ENCODE measurements at places on chromosomes 6 and 20.

GRCh38 chr20:24991897-24992486 is 559 bp downstream of the APMAP start:
- DNase-seq = no peak

DNA sequence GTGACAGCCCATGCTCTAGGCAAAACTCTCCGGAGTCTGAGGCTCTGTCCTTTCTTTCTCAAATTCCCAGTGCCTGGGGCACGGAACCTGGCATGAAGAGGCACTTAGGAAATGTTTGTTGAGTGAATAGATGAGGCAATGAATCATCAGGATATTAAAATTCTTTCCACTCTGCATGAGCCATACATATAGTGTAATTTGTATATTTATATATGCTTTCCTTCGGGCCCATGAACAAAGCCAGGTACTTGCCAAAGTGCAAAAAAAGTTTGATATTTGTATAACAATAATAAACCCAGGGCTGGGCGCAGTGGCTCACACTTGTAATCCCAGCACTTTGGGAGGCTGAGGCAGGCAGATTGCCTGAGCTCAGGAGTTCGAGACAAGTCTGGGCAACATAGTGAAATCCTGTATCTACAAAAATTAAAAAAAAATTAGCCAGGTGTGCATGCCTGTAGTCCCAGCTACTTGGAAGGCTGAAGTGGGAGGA is 212.3 kb upstream of the ZNF217 start:
- DNase-seq = no peak

GRCh38 chr20:32570401-32571190 is 14.5 kb downstream of the NOL4L start:
- no peak for DNase-seq

- DNase-seq = peak; percentile 33
These were observed 30.4 kb downstream of the TGM2 start for GRCh38 chr20:38134427-38135270.

GRCh38 chr6:30766461-30767157 is 22.3 kb upstream of the IER3 start:
- no peak for DNase-seq

- no peak for DNase-seq
These were observed 62.6 kb downstream of the DACT2 start for GRCh38 chr6:168256940-168257339.

GRCh38 chr6:125188594-125189203 is 35.1 kb downstream of the TPD52L1 start:
- DNase-seq = no peak

- no peak for DNase-seq
These were observed 11.0 kb upstream of the SLC35B3 start for GRCh38 chr6:8446391-8446790.

DNA sequence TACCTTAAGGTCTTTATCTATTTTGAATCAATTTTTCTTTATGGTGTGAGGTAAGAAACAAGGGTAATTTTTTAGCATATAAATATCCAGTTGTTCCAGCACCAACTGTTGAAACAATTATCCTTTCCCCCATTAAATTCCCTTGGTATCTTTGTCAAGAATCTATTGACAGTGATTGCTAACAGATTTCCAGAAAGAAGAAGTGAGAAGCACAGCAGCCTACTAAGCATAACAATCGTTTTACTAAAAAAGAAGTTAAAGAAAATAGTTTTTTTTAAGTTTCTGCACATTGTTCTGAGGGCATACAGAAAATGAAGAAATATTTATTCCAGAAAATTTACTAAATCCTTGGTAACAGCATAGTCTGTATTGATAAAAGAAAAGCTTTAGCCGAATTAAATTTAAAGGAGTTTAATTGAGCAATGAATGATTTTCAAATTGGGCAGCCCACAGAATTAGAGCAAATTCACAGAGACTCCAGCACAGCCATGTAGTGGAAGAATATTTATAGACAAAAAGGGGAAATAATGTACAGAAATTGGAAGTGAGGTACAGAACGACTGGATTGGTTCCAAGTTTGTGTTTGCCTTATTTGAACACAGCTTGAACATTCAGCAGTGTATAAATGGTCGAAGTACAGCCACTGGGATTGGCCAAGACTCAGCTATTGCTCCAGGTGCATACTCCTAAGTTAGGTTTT is 97.9 kb upstream of the UST start:
- DNase-seq = no peak

DNA sequence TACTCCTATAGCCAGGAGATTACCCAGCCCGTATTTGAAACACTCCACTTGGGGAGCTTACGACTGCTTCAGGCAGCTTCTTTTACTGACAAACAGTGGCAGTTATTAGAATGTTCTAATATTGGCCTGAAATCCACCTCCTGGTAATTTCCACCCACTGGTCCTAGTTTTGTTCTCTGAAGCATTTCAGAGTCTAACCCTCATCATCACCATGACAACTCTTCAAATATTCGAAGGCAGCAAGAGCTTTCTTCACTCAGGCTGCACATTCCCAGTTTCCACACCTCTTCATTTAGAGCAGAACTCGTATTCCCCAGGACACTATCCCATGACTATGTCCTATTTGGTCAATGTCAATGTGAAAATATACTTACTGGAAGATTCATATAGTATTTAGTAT is 325.6 kb downstream of the UBE3D start:
- no peak for DNase-seq

GRCh38 chr20:24912397-24913075 is 36.5 kb upstream of the CST7 start:
- no peak for DNase-seq

GRCh38 chr6:36751833-36752186 is 54.2 kb downstream of the RAB44 start:
- DNase-seq = no peak

GRCh38 chr6:168432196-168432595 is 8.8 kb upstream of the SMOC2 start:
- DNase-seq = no peak

- DNase-seq = no peak
These were observed 383.8 kb upstream of the JAG1 start for GRCh38 chr20:11057624-11058023.

DNA sequence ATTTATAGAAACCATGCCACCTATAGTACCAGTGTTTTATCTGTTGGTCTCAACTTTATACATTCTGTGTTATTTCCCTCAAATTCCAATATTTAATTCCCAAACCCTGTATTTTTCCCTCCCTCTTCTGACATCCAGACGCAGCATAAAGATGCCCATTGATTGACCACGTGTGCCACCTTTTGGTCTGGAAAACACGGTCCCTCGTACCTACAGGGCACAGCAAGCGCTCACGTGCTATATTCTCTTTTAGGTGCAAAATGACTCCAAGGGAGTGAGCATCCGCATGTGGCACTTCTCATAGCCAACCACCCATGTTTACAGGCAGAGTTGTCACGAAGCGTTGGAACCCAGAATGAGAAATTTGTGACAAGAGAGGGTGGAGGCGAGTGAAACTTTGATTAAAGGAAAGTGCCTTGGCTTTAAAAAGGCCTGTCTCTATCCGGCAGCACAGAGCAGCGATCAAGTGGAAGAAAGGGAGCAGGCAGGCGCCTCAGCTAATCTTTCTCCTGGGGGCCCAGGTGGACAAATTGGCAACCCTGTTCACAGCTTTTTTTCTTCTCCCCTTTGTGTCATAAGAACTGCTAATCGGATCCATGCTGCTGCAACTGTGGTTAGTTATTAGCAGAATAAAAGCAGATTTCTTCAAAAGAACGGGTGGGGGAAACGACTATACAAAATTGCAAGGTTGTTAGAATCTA is 225.9 kb downstream of the TMEM242 start:
- DNase-seq = no peak

DNA sequence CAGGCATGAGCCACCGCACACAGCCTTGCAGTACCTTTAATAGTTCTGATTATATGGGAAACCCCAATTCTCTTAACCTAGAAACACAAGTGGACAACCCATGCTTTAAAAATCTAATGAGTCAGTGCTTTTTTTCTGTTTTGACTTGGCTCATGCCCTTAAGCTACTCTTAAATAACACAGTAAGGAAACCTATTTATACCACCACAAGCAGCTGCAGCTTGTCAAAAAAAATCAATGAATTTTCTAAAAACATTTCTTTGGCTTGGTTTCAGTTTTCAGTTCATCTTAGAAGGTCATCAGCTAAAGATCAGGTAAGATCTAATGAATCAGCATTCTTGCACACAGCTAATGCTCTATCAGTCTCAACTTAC is 124.1 kb upstream of the DST start:
- no peak for DNase-seq

DNA sequence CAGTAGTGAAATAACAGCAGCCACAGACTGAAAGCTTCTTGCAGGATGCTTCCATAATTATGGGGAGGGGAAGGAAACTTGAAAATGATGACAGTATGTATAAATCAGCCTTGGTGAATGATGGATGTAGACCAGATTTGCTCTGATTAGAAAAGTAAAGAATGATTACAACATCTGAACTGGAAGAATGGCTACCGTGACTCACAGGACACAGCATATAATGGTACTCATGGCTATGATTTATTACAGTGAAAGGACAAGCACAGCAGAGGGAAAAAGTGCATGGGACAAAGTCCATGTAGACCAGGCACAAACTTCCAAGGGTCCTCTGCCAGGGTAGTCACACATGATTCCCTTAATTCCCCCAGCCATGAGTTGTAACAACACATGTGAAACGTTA is 70.7 kb upstream of the POPDC3 start:
- DNase-seq = no peak

DNA sequence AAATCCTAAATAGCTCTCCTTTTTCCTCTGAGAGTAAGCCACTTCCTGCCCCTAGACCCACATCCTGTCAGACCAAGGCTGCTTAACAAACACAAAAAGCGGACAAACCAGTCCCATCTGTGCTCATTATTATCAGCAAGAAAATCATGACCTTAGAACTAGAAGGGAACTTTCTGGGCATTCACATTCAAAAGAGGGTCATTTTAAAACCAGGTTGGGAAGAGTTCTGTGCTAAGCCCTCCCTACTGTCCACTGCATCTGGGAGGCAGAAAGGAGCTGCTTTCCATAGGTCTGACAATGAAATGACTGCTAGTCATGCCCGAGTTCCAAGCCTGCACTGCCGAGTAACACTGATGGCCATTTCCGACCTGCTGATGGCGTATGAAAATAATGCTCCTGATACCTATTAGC is 15.4 kb downstream of the EZR start:
- peak; percentile 56 for DNase-seq

GRCh38 chr6:138334000-138334399 is 43.7 kb upstream of the SMIM28 start:
- no peak for DNase-seq

DNA sequence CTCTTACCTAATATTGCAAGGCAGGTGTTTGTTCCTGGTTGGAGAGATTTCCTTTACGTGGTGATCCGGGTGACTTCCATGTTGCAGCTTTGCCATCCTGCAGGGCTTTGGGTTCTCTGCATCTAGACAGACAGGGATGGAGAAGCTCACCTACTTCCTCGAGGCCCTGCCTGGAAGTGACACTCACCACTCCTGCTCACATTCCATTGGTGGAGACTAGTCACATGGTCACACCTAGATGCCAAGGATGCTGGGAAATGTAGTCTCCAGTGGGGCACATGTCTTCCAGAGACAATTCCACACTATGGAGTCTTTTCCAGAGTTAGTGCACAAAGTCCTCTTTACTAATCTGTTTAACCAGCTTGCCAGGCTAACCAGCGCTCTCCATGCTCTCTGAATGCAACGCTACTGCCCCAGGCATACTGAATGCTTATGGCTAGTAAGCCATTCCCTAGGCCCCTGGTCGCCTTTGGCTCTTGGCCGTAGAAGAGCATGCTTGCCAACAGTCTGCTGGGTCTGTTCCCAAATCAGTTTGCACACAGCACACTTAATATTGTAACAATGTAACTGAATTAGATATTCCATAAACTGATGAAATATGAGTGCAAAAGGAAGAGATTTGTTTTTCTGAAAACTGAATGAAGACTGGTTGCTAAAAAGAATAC is 6.7 kb upstream of the KCNK15 start:
- DNase-seq = peak; percentile 8

DNA sequence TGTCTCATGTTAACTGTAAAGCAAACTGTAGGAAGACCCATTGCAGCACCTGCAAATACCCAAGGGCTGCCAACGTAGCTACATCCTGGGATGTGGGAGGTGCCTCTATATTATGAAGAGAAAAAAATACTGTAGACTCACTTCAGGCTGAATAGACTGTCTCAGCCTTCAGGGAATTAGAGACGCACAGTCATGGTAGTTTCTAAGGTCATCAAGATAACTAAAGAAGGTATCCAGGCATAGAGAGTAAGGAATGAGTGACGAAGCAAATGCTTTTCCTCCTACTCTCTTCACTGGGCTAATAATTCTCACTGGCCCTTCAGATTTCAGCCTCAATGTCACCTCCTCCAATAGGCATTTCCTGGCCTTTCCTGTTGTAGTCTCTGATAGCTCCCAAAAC is 121.6 kb upstream of the ECI2 start:
- DNase-seq = no peak

- no peak for DNase-seq
These were observed 43.0 kb downstream of the MYB start for GRCh38 chr6:135224037-135224647.

DNA sequence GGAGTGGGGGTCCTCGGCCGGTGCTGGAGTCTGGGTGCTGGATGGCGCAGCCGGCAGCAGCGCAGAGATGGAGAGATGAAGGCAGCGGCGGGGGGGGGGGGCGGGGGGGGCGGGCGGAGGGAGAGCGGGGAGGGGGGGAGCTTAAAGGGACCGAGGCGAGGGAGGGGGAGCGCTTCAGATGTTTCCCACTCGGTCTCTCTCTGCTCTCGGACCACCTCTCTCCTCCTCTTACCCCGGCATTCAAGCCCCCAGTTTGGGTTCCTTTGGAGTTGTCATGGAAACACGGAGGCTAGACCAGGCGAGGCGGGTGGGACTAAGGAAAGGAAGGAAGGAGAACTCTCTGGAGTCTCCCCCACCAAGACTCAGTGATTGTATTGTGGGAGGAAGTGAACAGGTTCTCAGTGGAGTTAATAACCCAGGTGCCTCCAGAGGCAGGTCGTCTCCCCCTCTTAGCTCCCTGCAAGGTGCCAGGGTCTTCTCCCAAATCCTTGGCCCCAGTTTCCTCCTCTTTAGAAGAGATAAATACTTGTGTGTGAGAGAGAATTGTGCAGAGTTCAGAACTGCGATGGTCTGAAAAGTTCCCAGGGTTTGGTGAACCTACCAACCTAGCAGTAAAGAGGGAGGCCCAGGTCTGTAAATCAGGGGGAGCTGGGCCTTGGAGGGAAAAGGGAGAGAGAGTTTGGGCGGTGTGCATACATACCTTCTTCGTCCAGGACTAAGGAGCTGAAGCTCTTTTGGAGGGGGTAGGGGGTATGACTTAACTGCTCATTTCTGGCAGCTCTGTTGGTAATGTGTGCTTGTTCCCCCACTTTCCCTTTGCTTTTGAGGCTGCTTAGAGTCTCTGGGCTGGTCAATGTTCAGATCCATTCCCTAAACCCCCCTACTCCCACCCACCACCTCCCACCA is at the start of gene PRRT1:
PRRT1 (minus strand) TSS at position 77 of the 906 bp plus-strand sequence. CDS start 112 bp downstream, outside the sequence.
- no peak for DNase-seq

- DNase-seq = no peak
These were observed 56.0 kb downstream of the SASH1 start for GRCh38 chr6:148398678-148399077.

GRCh38 chr20:32988008-32988407 is 16.2 kb downstream of the SUN5 start:
- no peak for DNase-seq

- DNase-seq = no peak
These were observed 8.4 kb downstream of the TIAM2 start for GRCh38 chr6:155003476-155003875.

Data from GF-D8 (cell line).